ENCODE measurements at places on chromosomes 3 and 15.

GRCh38 chr15:48021336-48022086, 99.3 kb upstream of the SLC24A5 start:
- no peaks in the 10 kb centered on the region for H3K36me3 ChIP-seq
- no peak overlapping the region for H3K4me3 ChIP-seq
- no peak for DNase-seq
- no peaks in the 10 kb centered on the region for H3K4me1 ChIP-seq
- H3K27me3 ChIP-seq: peaks cover 4% of the 10 kb centered on the region
- no peak overlapping the region for H3K27ac ChIP-seq

- peaks cover 7% of the 10 kb centered on the region for H3K36me3 ChIP-seq
- H3K27ac ChIP-seq: no peak overlapping the region
- DNase-seq: no peak
- no peak overlapping the region for H3K4me3 ChIP-seq
Observed at GRCh38 chr3:71489315-71489761, 94.2 kb downstream of the FOXP1 start.

DNA sequence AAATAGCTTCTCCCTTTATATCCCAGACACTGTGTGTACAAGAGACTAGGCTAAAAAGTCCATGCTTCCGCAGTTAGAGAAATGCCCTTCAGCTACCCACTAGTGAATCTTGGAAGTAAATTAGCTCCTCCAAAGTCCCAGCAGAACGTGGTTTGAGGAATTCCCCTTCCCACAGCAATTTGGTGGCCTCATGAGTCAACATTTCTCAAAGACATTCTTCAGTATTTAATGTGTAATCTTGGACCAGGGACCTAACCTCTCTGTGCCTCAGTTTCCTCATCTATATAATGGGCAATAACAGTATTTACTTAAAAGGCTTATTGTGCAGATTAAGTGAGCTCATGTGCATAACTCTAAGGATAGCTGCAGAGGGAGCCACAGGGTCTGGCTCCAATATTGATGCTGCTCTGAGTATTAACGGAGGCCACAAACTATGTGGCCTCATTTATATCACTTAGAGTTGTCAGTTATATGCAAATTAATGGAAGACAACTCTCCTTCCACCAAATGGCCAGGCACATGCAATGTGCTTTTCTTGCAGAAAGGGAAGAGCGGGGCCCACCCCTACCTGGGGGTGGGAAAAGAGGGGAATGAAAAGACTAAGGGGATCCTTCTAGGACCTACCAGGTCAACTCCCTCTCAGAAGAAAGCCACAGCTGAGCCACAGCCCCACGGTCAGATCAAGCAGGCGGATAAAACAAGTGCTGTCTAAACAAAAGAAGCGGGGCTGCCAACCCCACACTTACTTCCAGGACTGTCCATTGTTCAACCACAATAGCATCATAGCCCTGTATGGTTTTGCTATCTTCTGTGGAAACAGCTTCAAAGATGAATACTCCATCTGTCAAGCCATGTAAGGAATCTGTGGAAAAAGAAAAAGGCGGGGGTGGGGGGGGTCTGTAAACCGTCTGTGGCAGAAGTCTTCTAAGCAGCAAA, 92.4 kb downstream of the OXNAD1 start:
- H3K4me3 ChIP-seq: no peak overlapping the region
- H3K4me1 ChIP-seq: peaks cover 4% of the 10 kb centered on the region
- H3K36me3 ChIP-seq: peaks cover 2% of the 10 kb centered on the region
- H3K27ac ChIP-seq: no peak overlapping the region
- no peak for DNase-seq

DNA sequence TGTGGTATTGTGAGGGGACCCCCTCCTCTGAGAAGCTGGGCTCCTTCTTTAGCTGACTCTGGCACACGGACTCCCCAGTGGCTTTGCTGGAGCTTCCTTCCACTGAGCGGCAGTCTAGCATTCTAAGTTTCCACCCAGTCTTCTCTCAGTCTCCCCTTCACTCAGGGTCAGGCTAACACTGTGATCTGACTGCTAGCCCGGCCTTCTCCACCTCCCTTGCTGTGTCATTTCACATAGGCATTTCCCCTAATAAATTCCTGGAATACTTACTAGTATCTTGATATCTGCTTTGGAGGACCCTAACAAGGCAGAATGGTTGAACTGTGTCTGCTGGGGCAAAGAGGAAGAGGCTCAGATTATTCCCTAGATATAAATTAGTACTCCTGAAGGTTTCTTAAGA, 106.2 kb upstream of the THBS1 start:
- no peak for DNase-seq
- H3K27ac ChIP-seq: no peak overlapping the region
- H3K4me3 ChIP-seq: no peak overlapping the region
- H3K27me3 ChIP-seq: peaks cover 12% of the 10 kb centered on the region
